SJSA1 (cell line): ENCODE measurements at places on chromosomes 3 and 15. TPM values are rescaled to one million over a fixed set of nuclear protein-coding genes. Genes with fewer than 3 reads are reported as not detected.

- H3K4me3 ChIP-seq = no peak overlapping the region
- H3K27ac ChIP-seq = peak overlapping the region; percentile 26
- peaks cover 18% of the 10 kb centered on the region for H3K4me1 ChIP-seq
- peak; percentile 74 for DNase-seq
- no peaks in the 10 kb centered on the region for H3K27me3 ChIP-seq
Observed at GRCh38 chr3:141840737-141841544, 35.5 kb upstream of the ATP1B3 start.

DNA sequence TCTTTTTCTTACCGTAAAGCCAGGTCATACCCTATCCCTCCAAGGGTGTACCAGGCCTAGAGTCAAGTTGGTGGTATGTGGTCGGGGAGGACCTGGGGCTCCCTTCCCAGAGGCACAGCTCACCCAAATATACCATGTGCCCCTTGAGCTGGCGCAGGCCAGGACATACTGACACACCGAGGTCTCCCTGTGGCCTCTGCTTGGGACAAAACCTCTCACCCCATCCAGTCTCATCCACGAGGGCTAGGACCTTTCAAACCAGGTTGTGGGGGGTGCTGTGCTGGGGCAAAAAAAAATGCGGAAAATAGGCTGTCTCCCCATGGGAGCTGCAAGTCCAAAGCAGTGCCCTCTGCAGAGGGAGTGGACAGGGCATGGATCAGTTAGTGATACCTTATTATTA, 22.8 kb downstream of the PTH1R start:
- H3K4me1 ChIP-seq = peaks cover 4% of the 10 kb centered on the region
- no peaks in the 10 kb centered on the region for H3K36me3 ChIP-seq

DNA sequence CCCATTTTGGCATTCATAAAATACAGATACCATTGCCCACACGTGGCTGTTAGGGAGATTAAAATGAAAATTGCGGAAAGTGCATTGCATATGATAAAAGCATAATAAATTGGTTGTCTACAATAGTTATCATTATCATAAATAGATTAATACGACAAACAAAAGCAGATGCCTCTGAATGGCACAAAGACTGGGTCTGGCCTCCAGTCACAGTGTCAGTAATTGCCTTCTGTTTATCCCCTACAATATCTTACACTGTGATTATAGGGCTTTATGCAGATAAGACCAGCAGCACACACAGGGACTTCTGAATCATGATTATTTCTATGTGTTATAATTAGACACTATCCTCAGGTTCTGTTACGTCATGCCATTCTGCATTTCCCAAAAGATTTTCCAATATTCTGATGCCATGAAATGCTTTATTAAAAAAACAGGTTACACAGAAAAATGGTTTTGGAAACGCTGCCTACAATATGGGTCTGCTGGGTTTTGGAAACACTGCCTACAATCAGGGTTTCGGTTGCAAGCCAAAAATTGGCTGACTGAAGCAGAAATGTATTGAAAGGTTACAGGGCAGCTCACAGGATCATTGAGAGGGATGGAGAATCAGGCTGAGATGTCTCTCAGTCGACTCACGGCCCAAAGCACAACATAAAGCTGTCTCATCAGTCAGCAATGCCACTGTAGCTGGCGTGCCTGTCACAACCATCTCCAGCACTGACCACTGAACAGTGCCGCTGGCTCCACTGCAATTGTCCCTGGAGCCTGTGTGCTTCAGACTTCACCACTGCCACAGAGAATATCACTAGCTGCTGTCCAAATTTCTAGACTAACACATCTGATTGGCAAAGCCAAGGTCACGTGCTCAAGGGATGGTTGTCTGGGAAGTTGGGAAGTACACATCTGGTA, 248.1 kb downstream of the ERC2 start:
- H3K27ac ChIP-seq = no peak overlapping the region
- H3K4me1 ChIP-seq = no peaks in the 10 kb centered on the region
- no peaks in the 10 kb centered on the region for H3K36me3 ChIP-seq
- H3K27me3 ChIP-seq = no peaks in the 10 kb centered on the region
- H3K4me3 ChIP-seq = no peak overlapping the region

GRCh38 chr15:69988541-69989225, 109.0 kb downstream of the TLE3 start:
- H3K36me3 ChIP-seq = no peaks in the 10 kb centered on the region
- no peak overlapping the region for H3K4me3 ChIP-seq
- no peak for DNase-seq
- no peak overlapping the region for H3K27ac ChIP-seq
- H3K4me1 ChIP-seq = peaks cover 4% of the 10 kb centered on the region

- no peak overlapping the region for H3K4me3 ChIP-seq
- no peak for DNase-seq
- no peak overlapping the region for H3K27ac ChIP-seq
- no peaks in the 10 kb centered on the region for H3K27me3 ChIP-seq
- H3K36me3 ChIP-seq = peaks cover 22% of the 10 kb centered on the region
Observed at GRCh38 chr15:100633763-100634075, 31.3 kb downstream of the ASB7 start.

GRCh38 chr3:137610723-137611122, 153.4 kb upstream of the SOX14 start:
- H3K4me3 ChIP-seq = no peak overlapping the region
- peaks cover under 1% of the 10 kb centered on the region; the same call in 1 of the 2 replicates for H3K27me3 ChIP-seq
- H3K4me1 ChIP-seq = no peaks in the 10 kb centered on the region
- no peak for DNase-seq
- H3K27ac ChIP-seq = no peak overlapping the region

GRCh38 chr3:170418422-170419398, at the start of gene CLDN11:
CLDN11 (plus strand) TSS chr3:170418868; CDS start chr3:170419067, 199 bp downstream.
- peaks cover 10% of the 10 kb centered on the region for H3K4me1 ChIP-seq
- no peak for DNase-seq
- peak within 1 kb of the TSS; percentile 28 for H3K4me3 ChIP-seq
- no peaks in the 10 kb centered on the region for H3K27me3 ChIP-seq
- H3K36me3 ChIP-seq = no peaks in the 10 kb centered on the region

DNA sequence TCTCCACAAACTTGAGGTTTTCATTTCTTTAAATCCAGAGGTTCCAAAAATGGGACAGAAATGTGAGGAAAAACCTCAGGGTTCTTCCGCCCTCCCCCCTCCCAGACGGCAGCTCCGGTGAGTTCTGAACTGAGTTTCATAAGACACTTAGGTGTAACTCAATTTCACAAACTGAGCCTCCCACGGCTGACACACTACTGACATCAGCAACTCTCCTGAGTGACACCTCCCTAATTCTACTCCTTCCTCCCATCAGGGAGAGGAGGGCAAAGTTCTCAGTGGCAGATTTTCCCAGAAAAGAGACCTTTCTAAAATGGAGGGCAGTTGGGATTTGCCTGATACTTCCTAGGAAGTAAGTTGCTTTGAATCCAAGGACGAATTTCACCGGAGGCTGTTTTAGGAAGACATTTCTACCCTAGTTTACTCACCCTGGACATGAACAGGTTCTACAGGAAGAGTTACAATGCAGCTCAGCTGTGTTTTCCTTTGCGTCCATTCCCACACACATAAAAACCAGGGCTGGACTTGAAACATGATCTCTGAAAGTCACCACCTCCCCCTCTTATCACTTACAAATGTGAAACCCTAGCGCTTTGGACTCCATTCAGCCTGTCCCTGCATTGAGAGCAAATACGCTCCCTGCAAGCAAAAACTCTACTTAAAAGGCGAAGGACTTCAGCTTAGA, 78.1 kb upstream of the LMOD3 start:
- no peaks in the 10 kb centered on the region for H3K27me3 ChIP-seq
- no peaks in the 10 kb centered on the region for H3K36me3 ChIP-seq
- DNase-seq = peak; percentile 12
- no peaks in the 10 kb centered on the region for H3K4me1 ChIP-seq

DNA sequence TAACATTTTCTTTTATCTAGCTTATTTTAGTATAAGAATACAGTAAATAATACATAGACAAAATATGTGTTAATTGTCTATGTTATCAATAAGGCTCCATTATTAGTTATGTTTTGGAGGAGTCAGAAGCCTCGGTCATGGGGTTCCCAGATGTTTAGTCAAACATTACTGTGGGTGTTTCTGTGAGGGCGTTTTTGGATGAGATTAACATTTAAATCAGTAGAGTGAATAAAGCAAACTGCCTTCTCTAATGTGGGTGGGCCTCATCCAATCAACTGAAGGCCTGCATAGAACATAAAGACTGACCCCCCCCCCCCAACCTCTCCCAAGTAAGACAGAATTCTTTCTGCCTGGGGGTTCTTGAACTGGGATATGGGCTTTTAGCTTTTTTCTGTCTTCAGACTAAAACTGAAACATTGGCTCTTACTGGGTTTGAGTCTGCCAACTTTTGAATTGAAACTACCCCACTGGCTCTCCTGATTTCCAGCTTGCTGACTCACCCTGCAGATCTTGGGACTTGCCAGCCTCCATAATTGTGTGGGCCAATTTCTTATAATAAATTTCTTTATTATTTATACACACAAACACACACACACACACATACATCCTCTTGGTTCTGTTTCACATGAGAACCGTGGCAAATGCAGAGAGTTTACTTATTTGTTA, 192.0 kb downstream of the TPRG1 start:
- H3K27ac ChIP-seq = no peak overlapping the region
- H3K36me3 ChIP-seq = no peaks in the 10 kb centered on the region
- no peak for DNase-seq
- peaks cover 10% of the 10 kb centered on the region for H3K4me1 ChIP-seq
- H3K4me3 ChIP-seq = no peak overlapping the region
- H3K27me3 ChIP-seq = no peaks in the 10 kb centered on the region

DNA sequence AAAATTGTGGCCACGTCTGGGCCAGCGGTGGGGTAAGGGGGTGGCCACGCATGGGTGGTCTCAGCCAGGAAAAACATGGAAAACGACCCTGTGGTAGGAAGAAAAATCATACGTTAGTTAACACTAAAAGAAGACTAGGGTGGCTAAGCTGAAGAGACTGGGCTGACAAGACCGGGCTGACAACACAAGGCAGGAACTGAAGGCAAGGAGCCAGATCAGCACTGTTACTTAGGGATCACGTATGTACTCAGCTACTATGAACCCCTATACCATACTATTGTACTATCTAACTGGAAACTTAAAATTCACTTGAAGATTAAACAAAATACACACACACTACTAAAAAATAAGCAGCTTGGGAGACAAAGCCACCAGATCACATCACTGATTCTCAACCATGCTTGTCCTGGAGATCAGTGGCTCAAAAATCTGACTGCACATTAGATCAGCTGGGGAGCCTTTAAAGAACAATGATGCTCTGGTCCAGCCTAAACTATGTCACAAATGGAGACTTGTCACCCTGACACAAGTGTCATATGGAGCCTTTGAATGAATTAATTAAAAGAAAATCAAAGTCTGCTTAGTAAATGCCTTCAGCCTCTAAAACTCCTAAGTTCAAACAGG, 442.2 kb downstream of the SHQ1 start:
- H3K36me3 ChIP-seq = 0 out of 2 replicates have a peak, but pooled peaks cover 4% of the 10 kb centered on the region
- H3K27me3 ChIP-seq = no peaks in the 10 kb centered on the region
- no peak overlapping the region for H3K4me3 ChIP-seq
- H3K27ac ChIP-seq = no peak overlapping the region

DNA sequence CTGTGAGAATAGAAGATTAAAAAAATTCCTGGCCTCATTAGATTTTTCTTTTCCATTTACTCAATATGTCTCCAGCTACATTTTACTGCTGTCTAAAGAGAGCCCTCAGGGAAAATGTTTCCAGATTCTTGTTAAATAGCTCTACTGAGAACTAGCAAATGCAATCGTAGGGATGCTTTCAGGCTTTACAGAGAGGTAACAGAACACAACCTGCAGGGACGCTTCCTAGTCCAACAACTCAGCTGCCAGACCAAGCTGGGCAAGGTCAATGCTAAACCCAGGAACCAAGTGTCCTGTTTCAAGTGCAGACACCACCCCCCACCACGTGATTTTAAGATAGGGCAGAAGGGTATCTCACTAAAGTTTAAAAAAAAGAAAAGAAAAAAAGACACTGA, 25.2 kb downstream of the ARHGEF3 start:
- H3K36me3 ChIP-seq = no peaks in the 10 kb centered on the region
- no peak for DNase-seq
- H3K27me3 ChIP-seq = no peaks in the 10 kb centered on the region
- no peaks in the 10 kb centered on the region for H3K4me1 ChIP-seq

DNA sequence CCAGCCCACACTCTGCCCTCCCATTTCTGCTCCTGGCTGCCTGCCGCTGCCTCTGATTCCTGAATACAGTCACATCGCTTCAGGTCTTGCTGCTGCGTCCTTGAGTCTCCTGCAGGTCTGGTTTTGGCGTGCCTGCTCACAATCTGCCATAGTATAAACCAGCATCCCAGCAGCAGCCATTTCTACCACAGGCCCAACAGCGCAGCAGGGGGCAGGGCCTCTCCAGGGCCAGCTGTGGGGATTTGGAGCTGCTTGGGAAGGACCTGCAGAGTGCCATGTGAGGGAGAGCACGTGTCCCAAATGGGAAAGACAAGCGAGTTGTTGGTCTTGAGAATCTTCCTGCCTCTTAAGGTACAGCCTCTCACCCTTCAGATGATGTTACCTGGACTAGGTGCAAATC, 398.3 kb upstream of the PPP2R3A start:
- no peak for DNase-seq
- no peaks in the 10 kb centered on the region for H3K27me3 ChIP-seq
- no peak overlapping the region for H3K4me3 ChIP-seq
- H3K27ac ChIP-seq = no peak overlapping the region

DNA sequence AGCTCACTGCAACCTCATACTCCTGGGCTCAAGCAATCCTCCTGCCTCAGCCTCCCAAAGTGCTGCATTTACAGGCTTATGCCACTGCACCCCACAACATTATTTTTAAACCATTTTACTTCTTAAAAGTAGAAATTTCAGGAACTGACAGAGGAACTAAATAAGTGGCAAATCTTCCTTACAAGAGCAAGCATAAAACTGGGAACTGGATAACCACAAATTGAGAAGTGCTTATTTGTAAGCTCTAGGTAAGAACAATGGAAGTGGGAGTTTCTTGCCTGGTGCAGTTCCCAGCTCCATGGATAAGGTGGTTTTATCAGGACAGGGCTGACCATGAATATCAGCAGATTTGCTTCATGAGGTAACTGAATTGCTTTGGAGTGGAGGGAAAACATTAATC, 655.2 kb downstream of the DIPK2A start:
- DNase-seq = no peak
- no peaks in the 10 kb centered on the region for H3K4me1 ChIP-seq
- no peaks in the 10 kb centered on the region for H3K27me3 ChIP-seq
- H3K36me3 ChIP-seq = no peaks in the 10 kb centered on the region

- H3K27me3 ChIP-seq = no peaks in the 10 kb centered on the region; the same call in 1 of the 2 replicates
- H3K4me1 ChIP-seq = peaks cover 10% of the 10 kb centered on the region
- no peaks in the 10 kb centered on the region for H3K36me3 ChIP-seq
Observed at GRCh38 chr3:187856555-187856954, 111.3 kb upstream of the BCL6 start.

DNA sequence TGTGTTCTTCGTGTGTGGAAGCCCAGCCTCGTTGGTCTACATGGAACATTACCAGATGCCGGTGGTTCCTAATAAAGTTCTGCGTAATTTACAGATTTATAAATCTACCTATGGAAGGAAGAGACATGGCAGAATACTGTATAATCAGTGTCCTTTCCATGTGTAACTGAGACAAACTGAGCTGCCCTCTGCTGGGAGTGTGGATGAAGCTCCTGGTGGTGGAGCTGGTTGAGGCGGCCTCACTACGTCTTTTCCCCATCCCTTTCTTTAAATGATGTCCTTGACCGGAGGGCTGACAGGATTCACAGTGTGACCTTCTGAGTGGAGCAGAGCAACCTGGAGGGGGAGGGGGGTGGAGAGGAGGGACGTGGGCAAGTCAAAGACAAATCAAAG, 267.0 kb upstream of the CHRM5 start:
- H3K4me1 ChIP-seq = peaks cover 4% of the 10 kb centered on the region; the same call in 1 of the 2 replicates
- no peak for DNase-seq
- no peak overlapping the region for H3K4me3 ChIP-seq
- peaks cover 13% of the 10 kb centered on the region for H3K27me3 ChIP-seq
- no peaks in the 10 kb centered on the region for H3K36me3 ChIP-seq

The CFAP100 gene
- total RNA-seq = not detected in 2 replicates

The TM4SF4 gene
- not detected in 2 replicates for total RNA-seq

The PRR23A gene
- total RNA-seq = not detected in 2 replicates

The ZNF80 gene
- total RNA-seq = not detected in 2 replicates

The SEMA3B gene
- 2.6 and 6.5 TPM in 2 replicates for total RNA-seq

The CRYGS gene
- 0.63 and 0.81 TPM in 2 replicates for total RNA-seq
